ENCODE measurements at places on chromosomes 5 and 9.

DNA sequence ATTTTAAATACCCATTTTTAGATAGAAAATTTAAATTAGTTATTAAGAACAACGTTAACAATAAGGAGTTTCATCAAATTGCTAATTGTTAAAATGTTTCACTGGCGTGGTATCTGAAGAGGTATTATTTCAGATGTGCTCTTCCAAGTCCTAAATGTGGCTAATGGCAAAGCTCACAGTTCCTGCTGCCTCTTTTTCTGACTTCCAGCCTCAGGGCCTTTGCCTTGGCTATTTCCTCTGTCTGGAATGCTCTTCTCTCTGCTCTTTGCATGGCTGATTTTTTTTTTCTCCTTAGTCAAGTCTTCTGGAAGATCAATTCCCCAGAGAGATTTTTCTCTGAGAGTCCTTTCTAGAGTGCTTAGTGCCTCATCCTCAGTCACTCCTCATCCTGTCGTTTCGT lies 9.6 kb upstream of the SSBP2 start:
- DNase-seq, result no peak

DNA sequence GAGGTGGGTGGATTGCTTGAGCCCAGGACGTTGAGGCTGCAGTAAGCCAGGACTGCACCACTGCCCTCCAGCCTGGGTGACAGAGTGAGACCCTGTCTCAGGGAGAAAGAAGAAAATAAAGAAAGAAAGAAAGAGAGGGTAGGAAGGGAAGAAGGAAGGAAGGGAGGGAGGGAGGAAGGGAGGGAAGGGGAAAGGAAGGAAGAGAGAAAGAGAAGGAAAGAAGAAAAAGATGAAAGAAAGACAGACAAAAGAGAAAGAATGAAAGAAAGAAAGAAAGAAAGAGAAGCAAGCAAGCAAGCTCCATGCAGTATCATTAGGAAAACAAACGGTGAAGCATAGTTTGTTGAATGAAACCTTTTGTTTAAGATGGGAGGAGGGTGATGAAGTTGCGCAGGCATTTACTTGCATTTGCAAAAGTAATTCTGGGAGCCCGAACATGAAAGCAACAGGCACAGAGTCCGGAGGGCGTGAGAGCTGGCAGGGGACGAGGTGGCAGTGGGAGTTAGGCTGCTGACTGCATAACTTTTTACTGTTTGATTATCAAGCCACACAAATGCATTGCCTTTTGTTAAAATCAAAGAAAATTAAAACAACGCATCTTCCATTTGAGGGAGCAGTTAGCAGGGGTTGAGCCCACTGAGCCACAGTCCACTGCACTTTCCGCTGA lies 26.0 kb upstream of the CEP72 start:
- peak; percentile 9 for DNase-seq

- no peak for DNase-seq
Observed at GRCh38 chr5:133341296-133341695, 271.0 kb downstream of the FSTL4 start.

GRCh38 chr5:15791274-15791673 lies 291.3 kb downstream of the FBXL7 start:
- no peak for DNase-seq

- no peak for DNase-seq
Observed at GRCh38 chr5:59588922-59589321, 304.6 kb downstream of the PDE4D start.

DNA sequence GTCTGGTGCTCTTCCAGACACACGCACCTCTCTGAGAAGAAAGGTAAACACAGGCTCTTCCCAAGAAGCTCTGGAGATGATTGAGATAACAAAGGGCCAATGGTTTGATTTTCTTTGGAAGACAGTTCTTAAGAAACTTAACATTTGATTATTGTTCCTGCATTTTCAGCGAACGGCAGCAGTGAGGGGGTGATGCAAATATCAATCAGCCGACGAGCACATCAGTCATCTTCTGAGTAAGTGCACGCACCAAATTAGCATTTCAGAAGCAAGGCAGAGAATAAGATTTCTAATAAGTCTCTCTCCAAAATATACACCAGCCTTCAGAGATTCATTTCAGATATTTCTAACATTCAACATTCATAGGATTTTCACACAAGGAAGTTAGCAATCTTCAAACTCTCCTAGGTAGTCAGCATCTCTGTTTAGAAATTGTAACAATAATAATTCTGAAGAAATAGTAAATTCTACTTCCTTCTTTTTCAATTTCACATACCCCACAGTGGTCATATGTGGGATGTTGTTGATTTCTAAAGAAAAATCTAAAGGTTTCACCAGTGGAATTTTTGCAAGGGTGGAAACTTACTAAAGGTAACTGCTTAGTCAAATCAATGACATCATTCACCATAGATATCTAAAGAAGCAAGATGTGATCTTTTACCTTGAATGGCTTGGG lies 250.3 kb downstream of the SEC61B start:
- no peak for DNase-seq

- no peak for DNase-seq
Observed at GRCh38 chr9:102032614-102033013, 294.2 kb upstream of the GRIN3A start.

GRCh38 chr9:120474591-120475243 lies 105.2 kb downstream of the CDK5RAP2 start:
- no peak for DNase-seq

GRCh38 chr9:4174546-4175175 lies 125.2 kb downstream of the GLIS3 start:
- no peak for DNase-seq

- DNase-seq, result no peak
Observed at GRCh38 chr5:10360686-10361085, 7.2 kb downstream of the MARCHF6 start.

DNA sequence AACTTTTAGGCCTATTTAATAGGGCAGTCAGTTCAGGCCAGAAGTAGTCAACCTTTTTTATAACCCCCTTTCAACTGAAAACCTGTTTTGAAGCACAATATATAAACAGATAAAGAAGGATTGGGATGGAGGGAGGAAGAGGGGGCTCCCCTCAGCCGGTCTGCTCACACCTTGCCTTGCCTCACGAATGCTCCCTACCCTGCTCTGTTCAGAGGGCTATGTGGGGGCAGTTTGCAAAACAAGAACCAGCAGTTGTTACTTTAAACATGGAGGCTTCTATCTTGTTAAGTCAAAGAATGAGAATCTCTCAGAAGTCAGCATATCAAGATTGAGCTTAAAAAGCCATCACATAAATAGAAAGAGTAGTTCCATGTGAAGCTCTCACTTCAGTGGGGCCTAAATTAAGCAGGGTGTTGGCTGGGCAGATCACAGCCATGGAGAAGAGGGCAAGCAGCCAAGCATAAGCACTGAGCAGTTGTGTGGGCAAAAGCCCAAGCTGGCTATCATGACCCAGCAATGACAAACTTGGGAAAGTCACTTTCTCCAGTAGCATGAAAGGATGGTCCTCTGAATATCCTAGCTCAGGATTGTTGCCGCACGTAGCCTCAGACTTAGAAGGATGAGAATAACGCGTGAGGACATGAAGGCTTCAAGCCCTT lies 70.6 kb downstream of the ALDH1A1 start:
- peak; percentile 12 for DNase-seq

DNA sequence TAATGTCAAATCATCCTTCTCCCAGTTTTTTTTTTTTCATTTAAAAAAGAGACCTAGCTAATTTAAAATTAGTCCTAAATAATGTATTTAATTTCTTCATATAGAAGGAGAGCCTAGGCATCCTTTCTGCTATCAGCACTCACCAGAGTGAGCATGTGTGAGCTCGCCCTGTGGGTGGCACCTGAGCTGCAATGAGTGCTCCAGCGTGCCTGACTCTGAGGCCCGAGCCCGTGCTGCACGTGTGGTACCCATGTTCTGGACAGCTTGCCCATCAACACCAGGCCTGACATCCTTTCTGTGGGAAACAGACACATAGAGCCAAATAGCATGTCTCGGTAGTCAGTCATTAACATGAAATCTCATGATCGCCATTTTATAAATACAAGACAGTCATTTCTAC lies 381.4 kb downstream of the DTWD2 start:
- DNase-seq, result no peak

- no peak for DNase-seq
Observed at GRCh38 chr5:10451137-10451824, 9.6 kb downstream of the ROPN1L start.

GRCh38 chr5:180607861-180608571 lies 16.7 kb upstream of the SCGB3A1 start:
- DNase-seq, result peak; percentile 66

- no peak for DNase-seq
Observed at GRCh38 chr9:107707428-107707837, 217.9 kb upstream of the KLF4 start.

GRCh38 chr5:175521313-175521833 lies 43.0 kb downstream of the SFXN1 start:
- no peak for DNase-seq

DNA sequence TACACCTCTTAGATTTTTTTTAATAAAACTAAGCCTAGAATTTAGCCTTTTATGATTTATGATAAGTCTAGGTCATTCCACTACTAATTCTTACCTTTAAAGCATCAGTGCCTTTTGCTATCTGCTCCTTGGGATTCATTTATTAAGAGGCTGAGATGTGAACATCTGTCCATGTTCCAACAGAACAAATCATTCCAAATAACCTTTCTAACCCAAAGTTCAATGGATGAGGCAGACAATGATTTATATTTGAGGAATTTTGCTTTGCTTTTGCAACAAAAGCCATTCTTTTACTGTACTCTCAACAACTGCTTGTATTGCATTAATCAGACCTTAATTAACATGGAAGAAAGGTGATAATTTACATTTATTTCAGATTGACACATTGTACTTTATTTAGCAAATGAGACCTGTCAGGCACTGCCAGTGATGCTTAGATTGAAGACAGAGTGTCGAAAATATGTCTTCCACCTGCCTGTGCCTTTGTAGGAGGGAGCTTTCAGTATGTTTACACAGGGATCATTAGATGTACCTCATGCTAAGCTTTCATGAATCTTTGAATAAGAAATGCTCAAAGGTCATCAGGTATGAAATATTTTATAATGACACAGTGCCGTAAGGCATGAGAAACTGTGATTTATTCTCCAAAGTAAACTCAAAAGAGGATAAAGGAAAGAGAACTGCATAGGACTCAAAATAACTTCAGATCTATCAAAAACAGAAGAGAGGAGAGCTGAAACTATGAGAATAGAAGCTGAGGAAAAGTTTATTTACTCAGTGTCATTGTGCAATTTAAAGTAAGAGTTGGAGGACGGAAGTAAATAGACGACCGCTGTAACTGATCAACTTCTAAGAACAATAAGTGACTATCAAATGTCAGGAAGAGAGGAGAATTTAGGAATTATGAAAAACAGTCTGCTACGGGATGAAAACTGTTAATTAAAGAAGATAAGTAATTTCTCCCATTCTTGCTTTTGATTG lies 36.7 kb upstream of the IZUMO3 start:
- no peak for DNase-seq

- no peak for DNase-seq
Observed at GRCh38 chr5:172477466-172477865, 23.1 kb upstream of the SH3PXD2B start.

DNA sequence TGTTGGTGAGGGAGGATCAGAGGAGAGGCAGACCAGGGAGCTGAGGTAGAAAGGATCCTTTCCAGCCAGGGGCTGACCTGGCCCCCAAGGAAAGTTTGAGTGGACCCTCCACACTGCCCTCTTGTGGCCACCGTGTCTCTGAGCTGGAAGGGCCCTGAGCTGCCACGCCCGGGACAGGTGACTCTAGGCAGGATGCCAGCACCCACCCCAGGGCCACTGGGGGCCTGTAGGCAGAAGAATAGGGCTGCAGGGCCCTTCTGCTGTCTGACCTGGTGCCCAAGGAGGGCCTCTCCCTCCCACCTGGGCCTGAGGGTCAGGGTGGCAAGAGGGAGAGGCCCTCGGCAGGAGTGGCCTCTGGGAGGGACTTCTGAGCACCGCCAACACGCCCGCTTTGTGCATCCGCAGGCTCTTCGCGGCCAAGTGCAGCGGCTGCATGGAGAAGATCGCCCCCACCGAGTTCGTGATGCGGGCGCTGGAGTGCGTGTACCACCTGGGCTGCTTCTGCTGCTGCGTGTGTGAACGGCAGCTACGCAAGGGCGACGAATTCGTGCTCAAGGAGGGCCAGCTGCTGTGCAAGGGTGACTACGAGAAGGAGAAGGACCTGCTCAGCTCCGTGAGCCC lies 76.8 kb downstream of the LMX1B start:
- peak; percentile 73 for DNase-seq

DNA sequence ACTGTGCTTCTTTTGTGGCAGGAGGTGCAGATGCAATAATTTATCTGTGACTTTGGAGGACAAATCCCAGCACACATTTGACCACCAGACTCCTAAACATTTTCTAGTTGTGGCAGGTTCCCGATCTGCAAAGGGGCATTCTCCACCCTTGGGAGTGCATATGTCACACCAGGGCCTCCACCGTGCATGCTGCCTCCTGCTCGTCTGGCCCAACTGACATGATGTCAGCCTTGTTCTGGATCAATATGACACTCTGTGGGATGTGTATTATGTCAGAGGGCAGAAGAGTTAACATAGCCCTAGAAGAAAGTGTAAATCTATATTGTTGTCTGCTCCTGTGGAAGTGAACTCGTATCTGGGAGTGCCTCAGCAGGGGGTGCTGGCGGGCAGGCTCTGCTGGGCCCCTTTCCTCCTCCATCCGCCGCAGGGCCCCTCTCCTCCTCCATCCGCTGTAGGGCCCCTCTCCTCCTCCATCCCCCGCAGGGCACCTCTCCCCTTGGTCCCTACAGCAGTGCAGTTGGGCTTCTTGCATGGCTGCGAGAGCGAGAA lies 97.7 kb upstream of the PPP1R26 start:
- DNase-seq, result no peak

- DNase-seq, result no peak
Observed at GRCh38 chr5:164941132-164941531, 1435.7 kb downstream of the MAT2B start.

DNA sequence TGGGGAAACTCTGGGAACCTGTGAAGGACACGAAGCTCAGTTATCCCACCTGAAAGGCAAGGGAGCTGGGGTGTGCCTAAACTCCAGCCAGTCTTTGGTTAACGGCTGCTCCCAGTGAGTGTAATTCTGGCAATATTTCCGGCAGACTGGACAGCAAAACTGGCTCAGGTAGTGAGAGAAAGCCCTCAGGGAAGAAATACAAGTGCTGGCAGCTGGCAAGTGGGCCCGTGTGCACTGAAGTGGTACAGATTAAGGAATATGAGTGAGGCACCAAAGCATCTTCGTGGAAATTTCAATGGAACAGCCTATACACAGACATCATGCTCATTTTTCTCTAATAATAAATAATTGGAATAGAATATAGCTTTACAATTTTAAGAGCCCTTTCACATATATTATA lies 56.2 kb downstream of the ABHD17B start:
- no peak for DNase-seq

DNA sequence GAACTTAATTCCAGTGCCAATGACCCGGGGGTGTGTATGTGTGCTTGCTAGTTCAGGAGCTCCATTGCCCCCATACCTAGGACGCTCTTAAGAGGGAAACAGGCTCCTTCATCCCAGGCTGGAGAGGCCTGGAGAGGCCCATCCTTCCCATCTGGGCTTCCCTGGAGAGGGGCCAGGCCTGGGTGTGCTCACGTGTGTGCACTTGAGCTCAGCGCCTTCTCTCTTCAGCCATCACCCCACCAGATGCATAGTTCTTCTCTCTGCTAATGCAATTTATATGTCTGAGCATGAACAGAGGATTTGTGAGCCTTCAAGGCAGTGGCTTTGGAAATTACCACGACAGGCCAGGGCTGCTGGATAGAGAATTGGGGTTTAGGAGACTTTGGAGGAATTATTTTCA lies 48.6 kb upstream of the SHB start:
- DNase-seq, result no peak

GRCh38 chr5:421287-421880 lies 21.6 kb upstream of the EXOC3 start:
- DNase-seq, result no peak

All from stomach (tissue), 19 donors.